GM04504 (cell line): ENCODE measurements at places on chromosomes 6 and 20.

- DNase-seq: peak; percentile 59
Measured at GRCh38 chr6:138250513-138251247, 32.4 kb upstream of the PBOV1 start.

DNA sequence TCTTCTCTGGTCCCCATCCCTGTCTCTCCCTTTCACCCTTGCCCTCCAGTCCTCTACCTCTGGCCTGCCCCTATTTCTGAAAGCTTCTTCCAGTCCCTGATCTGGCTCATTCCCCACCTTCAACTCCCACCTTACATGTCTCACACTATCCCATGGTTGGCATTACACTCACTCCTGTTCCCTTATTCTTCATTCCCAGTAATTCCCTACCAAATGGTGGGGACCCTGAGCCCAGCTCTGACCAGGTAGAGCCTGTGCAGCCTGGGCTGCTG is 6.4 kb downstream of the TP53INP2 start:
- no peak for DNase-seq

DNA sequence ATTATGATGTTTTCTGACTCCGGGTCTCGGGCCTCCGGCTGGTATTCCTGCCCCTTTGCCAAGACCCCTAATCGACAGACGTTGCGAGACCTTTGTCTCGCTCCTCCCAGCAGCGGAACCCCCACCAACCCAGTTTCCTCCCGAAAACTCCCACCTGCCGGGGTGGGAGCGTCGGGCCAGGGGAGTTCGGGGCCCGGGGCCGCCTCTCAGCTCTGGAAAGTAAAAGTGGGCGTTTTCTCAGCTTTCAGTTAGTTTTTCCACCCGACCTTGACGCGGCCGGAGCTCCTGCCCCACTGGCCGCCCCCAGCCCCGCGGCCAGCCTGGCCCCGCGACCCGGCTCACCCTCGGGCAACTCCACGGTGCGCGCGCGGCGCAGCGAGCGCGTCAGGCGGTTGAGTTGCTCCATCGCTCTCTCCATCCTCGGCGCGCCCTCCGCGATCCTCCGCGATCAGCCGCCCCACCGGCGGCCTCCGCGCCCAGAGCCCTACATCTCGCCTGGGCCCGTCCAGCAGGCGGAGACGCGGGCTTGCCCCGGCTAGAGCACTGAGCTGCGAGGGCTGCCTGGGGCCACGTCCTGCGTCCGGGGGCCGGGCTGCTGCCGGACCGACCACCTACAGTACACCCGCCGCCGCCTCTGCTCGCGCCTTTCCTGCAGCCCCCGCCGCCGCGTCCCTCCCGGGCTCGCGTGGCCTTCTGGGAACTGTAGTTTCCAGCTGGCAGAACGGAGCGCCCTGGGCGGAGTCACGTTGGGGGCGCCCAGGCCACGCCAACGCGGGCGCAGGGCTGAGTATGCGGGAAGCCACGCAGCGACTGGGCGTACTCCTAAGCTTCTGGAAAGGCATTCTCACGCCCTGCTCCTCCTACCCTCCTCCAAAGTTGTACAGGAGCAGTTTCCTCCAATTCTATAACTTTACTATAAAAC is at the start of gene HACE1:
Gene HACE1, minus strand, starts transcription at position 695 of the 922 bp plus-strand sequence. Its CDS starts 277 bp downstream, at position 418.
- peak; percentile 71 for DNase-seq

- no peak for DNase-seq
Measured at GRCh38 chr6:72374857-72375256, 247.0 kb upstream of the KCNQ5 start.

DNA sequence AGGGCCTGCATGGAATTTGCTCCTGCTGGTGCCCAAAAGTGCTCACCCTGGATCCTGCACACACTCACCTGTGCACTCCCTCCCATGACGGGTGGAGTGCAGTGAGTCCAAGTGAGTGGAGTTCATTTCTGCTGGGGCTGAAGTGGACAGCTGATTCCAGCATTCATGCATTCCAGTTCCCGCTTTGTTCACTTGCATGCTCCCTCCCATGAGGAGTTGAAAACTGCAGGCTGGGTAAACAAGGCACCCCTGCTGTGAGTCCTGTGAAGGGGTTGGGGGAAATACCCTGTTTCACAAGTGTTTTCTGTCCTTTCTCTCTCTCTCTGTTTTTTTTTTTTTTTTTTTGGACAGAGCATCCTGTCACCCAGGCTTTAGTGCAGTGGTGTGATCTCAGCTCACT is 454.1 kb upstream of the NOX3 start:
- DNase-seq: no peak

DNA sequence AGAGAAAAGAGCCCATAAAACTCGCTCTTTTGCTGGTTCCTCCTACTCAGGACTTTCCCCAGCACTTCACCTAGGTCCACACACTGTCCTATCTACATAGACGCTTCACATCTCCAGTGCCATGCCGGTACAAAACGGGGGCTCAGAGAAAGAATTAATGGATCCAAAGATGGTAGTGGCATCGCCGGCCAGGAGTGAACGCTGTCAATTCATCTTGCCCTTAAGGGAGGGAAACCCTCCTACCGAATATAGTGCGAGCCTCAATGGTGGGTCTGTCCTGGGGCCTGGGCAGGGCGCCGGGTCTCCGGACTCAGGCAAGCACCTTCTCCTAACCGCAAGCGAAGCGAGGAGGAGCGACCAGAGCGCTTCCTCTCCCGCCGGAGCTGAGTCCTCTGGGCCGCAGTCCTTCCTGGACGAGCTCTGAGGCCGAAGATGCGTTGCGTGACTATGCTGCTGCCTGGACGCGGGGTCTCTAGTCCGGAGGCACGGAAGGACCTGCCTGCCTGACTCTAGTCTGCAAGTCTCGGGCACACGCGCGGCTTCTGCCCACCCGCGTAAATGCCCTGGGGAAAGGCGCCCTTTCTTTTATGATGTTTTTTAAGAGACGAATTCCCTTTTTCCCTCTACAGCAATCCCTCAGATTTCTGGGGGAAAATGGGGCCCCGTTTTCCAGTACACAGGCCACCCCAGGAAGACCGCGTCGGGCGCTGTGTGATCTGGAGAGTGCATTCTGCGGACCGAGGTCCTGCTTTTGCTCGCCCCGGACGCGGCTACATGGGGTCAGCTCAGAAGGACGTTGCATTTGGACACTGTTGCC is 100.1 kb upstream of the PRDM1 start:
- DNase-seq: no peak

DNA sequence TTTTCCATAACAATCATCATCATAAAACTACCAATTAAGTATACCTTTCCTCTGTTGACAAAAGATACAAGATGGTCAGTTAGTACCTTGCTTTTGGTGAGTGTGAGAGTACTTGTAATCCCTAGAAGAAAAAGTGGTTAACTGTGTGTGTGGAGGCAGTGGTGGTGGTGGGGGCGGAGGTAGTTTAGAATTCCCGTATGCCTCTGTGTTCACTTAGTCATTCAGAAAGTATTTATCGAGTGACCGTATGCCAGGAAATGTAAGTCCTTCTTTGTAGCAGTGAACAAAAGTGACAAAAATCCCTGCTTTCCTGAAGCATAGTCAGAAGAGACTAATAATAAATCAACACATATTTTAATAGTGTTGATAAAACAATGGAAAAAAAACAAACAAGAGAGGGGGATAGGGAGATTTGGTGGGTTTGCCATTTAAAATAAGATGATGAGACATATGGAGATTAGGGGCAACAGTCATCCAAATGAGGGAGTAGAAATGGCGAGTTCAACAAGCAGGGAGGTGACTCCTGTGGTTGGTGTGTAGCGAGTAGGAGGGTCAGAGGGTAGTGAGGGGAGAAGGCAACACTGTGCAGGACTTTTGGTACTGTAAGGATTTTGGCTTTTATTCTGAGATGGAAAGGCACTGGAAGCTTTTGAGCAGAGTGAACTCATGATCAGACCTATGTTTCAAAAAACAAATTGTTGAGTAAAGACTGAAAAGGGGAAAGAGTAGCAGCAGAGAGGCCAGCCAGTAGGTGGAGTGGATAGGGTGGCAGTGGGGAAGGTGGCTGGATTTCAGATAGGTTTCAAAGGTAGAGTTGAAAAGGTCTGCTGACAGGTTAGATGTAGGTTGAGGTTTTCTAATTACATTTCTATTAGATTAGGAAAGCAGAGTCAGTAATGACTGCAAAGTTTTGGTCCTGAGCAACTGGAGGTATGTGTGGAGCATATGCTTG is 40.3 kb upstream of the SIM1 start:
- peak; percentile 46 for DNase-seq

- DNase-seq: no peak
Measured at GRCh38 chr6:43848671-43849391, 78.8 kb downstream of the VEGFA start.

DNA sequence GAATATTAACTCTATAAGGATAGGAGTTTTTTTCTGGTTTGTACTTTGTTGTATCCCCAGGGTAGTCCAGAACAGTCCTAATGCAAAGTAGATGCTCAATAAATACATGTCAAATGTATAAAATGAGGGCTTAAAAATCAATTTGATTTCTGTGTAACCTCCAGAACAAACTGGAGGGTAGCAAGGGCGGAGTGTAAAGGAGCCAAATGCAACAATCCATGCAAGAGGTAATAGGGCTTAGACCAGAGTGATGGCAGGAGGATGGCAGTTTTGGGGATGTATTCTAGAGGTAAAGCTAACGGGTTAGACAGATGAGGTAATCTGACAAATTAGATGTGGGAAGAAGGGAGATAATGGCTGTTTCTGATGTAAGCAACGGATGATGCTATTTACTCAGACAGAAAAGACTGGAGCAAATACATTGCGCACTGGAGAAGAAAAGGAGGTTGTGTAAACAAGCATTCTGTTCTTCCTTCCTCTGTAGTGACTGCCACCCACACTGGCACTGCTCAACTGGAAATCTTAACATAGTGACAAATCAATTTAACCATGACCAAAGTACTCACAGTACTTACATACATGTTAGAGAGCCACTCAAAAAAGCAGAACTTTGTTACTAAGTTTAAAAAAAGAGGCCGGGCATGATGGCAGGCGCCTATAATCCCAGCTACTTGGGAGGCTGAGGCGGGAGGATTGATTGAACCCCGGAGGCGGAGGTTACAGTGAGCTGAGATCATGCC is 2.0 kb downstream of the ZNF318 start:
- DNase-seq: no peak

- peak; percentile 36 for DNase-seq
Measured at GRCh38 chr6:4348462-4349112, 213.2 kb upstream of the ECI2 start.

DNA sequence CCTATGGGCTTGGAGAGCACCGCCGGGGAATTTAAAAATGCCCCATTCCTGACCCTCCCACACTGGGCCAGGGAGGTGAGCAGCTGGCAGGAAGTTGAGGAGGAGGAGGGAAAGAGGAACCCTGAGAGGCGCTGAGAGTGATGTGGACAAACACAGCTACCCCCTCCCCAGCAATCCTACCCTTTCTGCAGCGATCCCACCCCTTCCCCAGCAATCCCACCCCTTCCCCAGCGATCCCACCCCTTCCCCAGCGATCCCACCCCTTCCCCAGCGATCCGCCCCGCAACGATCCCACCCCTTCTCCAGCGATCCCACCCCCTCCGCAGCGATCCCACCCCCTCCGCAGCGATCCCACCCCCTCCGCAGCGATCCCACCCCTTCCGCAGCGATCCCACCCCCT is 111.6 kb downstream of the SYCP2 start:
- no peak for DNase-seq

DNA sequence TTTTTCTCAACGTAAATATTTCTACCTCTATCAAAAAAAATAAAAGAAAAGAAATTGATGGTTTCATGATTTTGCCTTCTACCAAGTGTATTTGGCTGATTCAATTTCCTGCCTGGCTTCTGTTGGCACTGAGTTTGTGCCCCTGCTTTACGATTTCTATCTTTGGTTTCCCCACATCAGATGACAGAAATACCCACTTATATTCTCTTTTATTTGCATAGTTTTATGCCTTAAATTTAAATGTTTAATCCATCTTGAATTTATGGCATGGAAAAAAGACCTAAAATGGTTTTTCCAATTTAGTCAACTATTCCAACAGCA is 34.3 kb downstream of the RNF24 start:
- no peak for DNase-seq

- no peak for DNase-seq
Measured at GRCh38 chr6:142011156-142011555, 121.6 kb upstream of the GJE1 start.

DNA sequence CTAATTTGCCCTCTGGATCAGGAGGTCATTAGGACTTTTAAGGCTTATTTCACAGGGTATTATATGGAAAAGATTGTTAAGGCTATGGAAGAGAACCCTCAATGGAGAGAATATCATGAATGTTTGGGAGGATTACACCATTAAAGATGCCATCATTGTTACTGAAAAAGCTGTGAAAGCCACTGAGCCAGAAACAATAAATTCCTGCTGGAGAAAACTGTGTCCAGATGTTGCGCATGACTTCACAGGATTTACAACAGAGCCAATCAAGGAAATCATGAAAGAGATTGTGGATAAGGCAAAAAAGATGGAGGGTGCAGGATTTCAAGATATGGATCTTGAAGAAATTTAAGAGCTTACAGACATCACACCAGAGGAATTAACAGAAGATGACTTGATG is 798.3 kb upstream of the SLC35B3 start:
- DNase-seq: no peak

DNA sequence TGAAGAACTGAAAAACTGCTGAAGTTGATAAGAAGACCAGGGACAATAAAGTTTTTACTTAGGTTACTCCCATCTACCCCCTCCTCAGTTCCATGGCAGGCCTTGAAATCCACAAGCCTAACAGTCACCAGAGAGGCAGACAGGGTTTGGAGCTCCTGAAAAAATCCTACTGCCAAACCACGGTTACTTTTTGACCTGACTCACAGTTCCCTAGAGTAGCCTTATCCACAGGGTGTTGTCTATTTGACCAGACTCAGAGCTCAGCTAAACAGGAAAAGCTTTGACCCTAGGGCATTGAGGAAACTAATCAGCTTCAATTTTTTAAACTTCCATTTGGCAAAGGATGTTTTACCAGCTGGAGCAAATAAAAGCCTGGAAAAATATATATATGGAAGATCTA is 257.7 kb upstream of the NT5E start:
- no peak for DNase-seq

DNA sequence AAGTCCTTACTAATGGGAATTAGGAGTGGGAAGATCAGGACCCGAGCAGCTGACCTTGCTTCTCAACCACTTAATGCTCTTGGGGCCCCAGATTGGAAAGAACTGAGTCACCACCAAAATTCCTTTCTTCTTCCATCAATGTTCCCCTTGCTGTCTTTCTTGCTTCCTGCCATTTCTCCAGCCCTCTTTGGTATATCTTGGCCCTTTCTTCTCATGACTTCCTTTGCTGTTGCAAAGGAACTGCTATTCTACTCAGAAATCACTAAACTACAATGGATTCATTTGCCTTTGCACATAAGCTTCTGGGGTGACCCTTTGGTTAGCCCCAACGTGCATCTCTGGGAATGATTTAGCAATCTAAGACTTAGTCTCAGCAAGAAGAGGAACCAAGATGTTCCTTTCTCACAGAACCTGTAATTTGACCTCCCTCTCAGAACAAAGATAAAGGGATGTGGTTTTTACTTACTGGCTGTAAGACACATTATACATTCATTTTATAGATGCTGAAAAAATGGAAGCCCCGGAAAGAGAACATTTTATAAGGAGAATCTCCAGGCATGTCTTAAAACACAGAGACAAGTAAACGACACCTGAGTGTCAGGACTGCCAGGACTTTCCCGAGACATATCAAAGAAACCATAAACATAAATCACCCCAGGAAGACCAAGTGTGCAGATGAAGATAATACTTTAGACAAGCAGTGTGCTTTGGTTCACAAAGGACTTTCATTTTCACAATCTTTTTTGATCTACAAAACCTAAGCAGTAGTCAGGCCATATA is 99.0 kb upstream of the TNFAIP3 start:
- no peak for DNase-seq
